Stimulated activated CD4-positive, alpha-beta T cell treated with anti-CD3 and anti-CD28 coated beads, TNF-alpha, amount 100 ng/mL, for 24 hours (primary cell): ENCODE measurements at places on chromosomes 6 and 20.

- no peak for DNase-seq
These were observed 48.7 kb upstream of the IL20RA start for GRCh38 chr6:137093183-137094069.

- DNase-seq: no peak
These were observed 1.5 kb downstream of the RALY start for GRCh38 chr20:33995053-33995831.

DNA sequence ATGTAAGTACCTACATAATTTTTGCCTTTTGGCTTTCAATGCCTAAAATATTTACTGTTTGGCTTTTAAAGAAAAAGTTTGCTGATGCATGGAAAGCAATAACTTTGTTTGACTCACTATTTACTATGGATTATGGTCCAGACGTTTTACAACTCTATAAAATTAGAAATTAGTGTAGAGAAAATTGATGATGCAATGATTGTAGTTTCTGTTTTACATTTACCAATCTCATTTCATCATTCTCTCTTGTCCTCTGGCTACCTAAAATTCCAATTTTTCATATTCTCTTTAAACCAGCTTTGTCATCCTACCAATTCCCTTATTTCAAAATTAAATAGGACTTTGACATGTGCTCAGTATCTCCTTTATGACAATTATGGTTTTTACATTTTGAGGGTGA lies 131.0 kb downstream of the IMPG1 start:
- no peak for DNase-seq

DNA sequence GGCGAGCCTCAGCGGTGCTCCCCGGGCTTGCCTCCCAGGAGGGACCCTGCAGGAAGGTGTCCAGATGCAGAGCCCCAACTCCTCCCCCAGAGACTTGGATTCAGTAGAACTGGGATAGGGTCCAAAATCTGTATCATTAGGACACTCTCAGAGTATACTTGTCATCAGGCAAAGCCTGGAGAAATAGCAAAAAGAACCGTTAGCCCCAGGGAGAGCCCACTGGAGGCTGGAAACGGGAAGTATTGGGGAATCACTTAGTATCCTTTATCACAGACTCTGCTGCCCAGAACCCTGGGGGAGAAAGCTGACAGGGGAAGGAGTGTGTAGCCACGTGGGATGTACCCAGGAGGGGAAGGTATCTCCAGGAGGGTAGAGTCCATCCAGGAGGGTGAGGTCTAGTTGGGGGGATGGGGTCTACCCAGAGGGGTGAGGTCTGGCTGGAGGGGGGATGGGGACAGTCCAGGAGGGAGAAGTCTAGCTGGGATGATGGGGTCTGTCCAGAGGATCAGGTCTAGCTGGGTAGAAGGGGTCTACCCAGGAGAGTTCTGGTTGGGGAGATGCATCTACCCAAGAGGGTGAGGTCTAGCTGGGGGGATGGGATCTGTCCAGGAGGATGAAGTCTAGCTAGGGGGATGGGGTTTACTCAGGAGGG lies 107.2 kb downstream of the LY86 start:
- DNase-seq: no peak

DNA sequence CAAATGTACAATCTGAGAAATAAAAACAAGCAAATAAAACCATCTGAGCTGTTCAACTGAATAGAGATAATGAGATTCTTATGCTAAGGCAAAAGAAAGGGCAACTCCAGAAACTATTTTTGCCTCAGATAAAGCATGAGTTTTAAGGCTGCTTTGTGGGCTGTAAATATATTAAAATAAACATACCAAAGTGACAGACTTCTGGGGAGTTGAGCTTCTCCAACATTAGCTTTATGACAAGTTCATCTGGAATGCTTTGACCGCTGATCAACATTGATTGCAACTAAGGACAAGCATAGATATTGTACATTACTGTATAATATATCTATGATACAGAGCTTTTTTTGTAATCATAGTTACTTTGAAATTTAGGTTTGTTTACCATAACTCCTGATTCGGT lies 19.3 kb downstream of the AK9 start:
- DNase-seq: no peak

- DNase-seq: no peak
These were observed 4.6 kb upstream of the GUCA1B start for GRCh38 chr6:42199106-42199981.

DNA sequence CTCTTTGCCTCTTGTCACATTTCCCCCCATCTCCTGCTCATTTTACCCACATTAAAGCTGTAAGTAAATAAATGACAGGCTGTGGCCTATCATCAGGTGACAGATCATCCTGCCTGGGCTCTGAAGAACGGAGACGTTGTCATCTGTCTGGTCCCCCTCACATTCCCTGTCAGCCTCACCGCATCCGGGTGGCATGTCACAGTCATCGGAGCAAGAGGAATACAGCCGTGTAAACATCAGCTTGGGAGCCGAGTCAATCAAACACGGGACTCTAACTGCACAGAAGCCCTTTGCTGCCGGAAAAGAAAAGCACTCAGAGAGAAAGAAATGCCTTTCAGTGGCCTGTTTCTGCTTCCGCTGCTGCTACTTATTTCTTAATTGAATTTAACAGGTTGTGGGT lies 371.9 kb upstream of the ID4 start:
- no peak for DNase-seq
